Smooth muscle cell of the pulmonary artery (primary cell): ENCODE measurements at places on chromosomes 4 and X. TPM values are rescaled to one million over a fixed set of nuclear protein-coding genes. Genes with fewer than 3 reads are reported as not detected.

Gene LIMCH1
- 33.4 and 47.0 TPM in 2 replicates for total RNA-seq

Gene EXOC1L
- not detected in 2 replicates for total RNA-seq

Gene GAGE12F
- total RNA-seq, result not detected in 2 replicates

Gene SHOX
- not detected in 2 replicates for total RNA-seq

Gene FAT4
- total RNA-seq, result 25.0 and 39.0 TPM in 2 replicates

Gene MAP3K15
- total RNA-seq, result 0.03 and 0.13 TPM in 2 replicates

Gene SOWAHD
- total RNA-seq, result 0.10 and 0.13 TPM in 2 replicates
